ENCODE measurements at places on chromosomes 6 and 20.

- no peak for DNase-seq
Observed at GRCh38 chr6:158377860-158378259, 65.6 kb downstream of the TULP4 start.

DNA sequence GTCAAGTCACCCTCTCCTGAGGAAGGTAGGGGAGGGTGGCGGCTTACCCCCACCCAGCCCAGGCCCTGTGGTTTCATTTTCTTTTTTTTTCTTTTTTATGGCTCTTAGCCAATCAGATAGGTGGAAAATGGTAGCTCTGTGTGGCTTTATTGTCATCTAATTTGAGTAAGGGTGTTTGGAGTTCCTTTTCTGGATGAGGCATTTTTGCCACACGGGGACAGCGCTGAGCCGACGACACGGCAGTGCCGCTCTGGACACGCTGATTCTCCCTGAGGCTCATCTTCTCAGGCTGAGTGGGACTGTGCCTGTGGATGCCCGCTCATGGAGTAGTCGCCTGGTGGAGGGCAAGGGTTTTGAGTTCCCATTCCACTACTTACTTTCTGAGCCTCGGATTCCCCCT is 37.6 kb upstream of the ANGPT4 start:
- DNase-seq: no peak

DNA sequence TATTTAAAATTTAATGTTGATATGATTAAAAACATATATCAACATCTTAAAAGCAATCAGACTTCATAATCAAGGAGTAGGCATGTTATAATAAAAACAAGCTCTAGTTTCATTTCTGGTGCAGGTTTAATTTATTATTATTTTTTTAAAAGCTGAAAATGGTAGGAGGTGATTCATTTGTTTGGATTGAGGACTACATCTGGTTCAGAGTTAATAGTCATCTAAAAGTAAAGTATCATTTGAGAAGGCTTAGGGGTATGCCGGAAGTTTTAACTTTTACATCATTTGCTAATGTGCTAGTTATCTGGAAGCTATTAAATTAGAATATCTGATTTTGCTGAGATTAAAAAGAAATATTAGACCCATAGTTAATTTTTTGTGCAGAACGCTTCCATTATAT is 169.5 kb upstream of the LAMA2 start:
- DNase-seq: no peak

DNA sequence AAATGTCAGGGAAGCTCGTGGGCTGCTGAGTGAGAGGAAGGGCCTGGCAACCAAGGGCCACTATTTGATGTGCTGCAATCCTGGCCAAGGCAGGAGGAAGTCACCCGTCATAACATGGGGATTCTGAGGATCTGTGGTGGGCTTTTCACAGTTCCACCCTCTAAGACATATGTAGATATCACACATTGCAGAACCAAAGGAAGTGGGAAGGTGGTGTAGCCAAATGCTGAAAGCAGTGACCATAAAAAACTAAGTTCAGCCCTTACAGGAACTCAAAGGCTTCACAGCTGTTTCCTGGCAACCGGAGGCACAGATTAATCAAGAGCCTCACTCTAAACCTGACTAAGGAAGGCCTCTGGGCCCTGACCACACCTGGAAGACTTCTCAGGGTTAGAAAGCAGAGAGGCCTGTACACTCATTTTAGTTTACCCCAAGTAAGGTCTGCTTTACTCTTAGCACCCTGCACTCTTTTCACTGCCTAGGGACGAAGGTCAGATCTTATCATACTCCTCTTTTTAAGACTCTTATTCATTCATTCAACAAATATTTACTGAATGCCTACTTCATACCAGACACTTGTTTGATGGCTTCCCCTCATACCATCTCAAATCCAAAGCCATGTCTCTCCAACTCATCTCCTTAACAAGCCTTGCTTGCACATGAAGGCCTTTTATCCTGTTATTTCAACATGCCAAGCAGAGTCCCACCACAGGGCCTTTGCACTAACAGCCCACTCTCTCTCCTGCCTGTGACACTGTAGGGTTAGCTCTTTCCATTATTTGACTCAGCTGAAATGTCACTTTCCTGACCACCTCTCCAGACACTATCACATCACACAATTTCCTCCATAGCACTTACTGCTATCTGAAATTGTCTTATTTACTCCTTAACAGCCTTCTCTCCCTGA is 2.6 kb downstream of the UBE2V1 start:
- no peak for DNase-seq

- DNase-seq: no peak
Observed at GRCh38 chr6:9140172-9140571, 704.8 kb upstream of the SLC35B3 start.

DNA sequence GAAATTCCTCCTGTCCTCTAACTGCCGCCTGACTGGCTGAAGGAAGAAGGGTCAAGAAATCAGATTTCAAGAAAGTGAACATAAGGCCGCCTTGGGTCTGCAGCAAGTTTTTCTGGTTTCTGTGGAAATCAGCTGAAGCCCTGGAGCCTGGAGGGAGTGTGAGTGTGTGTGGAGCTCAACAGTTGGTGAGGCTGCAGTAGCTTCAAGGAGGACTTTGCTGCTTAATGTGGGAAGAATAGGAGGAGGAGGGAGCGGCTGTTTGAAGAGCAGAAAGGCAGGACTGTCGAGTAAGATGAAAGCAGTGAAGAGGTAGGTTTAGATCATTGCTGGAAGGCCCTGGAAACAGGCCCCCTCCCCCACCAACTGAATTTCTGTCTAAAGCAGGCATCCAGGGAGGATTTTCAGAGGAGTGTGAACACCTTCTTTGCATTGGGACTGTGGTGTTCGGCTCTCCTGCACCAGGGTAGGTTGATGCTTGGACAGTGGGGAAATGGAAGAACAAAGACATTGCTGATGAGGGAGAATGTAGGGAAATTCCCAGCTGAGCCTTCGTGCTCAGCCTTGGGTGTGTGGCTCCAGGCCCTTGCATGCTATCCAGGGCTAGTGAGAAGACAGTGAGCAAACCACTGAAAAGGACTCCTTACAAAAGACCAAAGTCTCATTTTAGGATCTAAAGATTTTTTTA is 79.5 kb upstream of the VSTM2L start:
- no peak for DNase-seq

DNA sequence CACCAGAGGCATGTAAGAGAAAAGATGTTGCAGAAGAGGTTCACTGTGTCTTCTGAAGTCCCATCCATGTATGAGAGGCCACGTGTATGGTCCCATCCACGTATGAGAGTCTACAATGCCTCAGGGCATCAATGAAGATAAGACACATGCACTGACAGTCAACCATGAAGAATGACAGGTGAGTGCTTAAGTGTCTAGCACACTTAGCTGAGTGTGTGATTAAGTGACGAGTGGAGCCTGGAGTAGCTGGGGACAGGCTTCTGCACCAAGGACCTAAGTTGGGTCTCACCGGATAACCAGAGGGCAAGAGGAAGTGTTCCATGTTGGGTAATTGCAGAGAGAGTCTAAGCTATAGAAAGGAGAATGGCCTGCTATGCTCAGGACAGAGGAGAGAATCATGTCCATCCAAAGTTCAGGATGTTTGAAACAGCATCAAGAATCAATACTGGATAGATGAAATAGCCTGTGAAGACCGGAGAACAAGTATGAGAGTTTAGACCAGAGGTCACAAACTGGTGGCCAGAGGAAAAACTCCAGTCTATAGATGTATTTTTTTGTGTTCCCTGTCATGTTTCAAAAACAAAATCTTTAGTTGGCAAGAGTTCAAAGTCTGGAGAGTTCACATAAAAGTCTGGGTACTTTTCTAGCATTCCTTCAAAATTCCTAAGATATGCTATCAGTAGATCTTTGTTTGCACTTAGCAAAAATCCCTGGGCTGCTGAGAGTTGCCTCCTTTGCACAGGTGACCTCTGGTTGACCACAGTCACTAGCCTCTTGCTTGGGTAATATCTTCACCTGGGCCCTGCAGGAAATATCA is 165.8 kb downstream of the KIF16B start:
- DNase-seq: no peak

GRCh38 chr6:13300643-13301590 is 27.4 kb downstream of the TBC1D7 start:
- no peak for DNase-seq

- no peak for DNase-seq
Observed at GRCh38 chr6:43428112-43428570, 800 bp downstream of the ABCC10 start.

DNA sequence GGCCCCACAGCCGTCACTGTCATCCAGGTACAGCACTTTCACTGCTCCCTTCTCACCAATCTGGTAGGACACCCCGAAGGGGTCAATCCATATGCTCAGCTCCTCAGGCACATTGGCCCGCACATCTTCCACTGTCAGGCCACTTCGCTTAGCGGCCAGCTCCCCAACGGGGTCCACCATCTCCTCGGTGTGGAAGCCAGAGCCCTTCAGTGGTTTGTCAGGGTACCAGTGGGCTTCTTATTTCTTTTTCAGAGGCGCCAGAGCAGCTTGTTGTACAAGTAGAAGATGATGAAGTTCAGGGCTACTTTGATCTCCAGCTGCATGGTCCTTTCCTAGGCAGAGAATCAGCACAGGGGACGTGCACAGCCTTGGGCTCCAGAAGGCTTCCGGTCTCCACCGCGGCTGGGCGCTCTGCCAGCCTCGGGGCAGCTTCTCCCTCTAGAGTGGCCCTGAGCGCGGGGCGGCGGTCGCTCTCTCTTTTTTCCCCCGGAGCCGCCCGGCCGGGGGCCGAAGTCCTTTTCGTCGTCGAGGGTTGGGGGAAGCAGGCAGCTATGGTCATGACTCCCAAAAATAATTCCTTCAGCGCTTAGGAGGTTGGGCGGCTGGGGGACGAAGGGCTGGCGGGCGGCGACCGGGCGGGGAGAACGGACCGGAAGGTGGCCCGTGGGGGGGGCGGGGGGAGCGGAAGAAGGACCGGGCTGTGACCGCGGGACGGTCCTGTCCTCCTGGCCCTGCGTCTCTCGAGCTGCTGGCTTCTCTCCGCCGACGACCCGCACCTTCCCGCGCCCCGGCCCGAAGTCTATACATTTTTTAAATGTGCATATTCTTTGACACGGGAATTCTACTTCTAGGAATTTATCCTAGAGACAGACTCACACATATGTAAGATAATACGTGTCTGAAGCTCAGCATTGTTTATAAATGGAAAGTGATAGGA is 6.5 kb upstream of the ZSCAN9 start:
- DNase-seq: peak; percentile 13

GRCh38 chr6:3353213-3353903 is 94.6 kb downstream of the PSMG4 start:
- no peak for DNase-seq

DNA sequence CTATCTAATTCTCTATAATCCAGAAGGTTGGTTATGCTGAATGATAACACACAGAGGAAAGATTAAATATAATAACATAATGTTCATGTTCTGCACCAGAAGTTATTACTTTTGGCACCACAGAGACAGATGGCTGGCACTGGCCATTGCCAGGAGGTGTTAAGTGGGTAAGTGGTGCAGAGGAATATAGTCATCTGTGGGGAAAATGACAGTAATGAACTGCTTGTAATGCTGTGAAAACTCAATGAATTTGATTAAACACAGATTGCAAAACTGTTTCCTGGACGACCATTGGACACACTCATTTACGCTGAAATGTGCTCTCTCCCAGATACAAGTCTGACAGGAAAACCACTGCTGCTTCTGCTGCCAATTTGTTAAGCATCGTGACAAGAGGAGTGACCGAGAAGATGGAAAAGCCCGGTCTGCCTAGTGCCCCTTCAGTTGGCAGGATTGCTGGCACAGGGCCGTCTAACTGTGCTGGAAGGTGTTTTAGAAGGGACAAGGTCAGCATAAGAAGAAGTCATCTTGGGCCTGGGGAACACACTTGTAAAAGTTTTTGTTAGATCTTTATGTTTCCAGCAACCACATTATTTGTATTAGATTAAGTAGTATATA is 567.4 kb downstream of the CBLN4 start:
- no peak for DNase-seq

DNA sequence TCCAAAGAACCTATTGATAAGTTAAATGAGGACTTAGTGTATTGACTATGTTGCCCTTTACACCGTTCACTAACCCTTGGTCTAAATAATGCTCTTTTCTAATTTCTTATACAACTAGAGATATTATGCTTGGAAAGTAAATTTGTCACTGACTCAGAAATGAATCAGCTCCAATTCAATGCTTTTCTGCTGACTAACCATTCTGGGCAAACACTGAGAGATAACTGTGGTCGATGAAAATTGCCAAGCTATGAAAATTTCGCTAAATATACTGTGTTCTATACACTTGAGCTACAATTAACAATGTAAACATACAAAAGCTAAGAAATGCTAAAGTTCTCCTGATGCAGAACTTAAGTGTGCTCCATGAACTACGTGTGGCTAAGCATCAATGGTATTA is 23.1 kb upstream of the FBXO9 start:
- no peak for DNase-seq

DNA sequence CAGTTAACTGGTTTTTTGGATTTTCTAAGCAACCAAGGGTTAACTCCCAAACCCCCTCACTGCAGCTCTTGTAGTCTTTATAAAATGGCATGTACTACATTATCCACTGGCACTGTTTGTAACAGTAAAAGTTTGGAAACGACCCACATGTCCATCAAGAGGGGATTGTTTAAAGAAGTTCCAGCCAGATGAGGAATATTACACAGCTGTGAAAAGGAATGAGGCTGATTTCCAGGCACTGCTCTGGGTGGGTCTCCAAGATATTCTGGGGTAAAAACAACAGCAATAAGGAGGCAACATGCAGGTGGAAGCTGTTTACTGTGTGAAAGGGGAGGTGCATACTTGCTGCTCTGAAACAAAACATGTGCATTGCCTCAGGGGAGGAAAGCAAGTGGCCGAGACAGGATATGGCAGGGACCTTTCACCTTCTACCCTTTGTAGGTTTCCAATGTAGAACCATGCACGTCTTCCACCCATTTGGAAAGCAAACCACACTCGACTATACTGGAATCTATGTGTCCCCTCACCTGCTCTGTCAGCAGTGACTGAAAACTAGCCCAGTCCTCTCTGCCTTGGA is 51.9 kb downstream of the GRM4 start:
- DNase-seq: no peak

DNA sequence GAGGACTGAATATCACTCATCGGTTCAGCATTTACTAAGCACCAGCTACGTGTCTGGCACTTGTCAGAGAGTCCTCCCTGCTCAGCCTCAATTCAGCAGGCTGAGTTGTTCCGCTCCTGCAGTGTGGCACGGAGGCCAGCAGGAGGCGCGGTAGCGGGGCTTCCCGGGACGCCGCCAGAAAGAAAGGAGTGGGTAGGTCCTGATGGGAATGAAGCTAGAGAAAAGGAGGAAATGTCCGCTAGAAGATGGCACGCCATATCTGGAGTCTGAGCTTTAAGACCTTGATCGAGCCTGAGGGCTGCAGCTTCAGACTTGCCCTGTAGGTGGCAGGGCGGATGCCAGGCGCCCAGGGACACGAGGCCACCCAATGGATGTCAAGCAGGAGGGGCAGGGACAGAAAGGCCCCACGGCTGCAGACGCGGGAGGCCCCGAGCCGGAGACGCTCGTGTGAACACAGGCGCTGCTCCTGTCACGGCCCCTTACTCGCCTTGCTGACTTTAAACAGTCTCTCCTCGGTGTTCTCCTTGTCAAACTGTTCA is 18.7 kb downstream of the SERPINB6 start:
- DNase-seq: peak; percentile 21

DNA sequence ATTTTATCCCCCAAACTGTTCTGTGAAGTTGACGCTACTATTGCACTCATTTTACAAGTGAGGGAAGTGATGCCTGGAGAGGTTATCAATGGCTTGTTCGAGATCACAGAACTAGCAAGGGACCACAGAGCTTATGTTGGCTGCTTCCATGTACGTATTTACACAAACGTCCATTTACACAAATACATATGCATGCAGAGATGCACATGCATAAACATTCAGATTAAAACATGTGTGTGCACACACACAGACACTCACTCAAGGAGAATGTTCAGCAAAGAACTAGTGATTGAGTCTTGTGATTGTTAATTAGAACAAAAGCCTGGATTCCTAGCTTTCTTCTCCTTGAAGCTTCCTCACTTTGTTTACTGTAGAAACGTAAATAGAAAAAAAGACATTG is 321.5 kb upstream of the CHD6 start:
- DNase-seq: no peak
